ENCODE measurements at places on chromosomes 1 and 21. TPM values are rescaled to one million over a fixed set of nuclear protein-coding genes. Genes with fewer than 3 reads are reported as not detected.

Gene TAL1
- total RNA-seq, result 0.30 TPM

DNA sequence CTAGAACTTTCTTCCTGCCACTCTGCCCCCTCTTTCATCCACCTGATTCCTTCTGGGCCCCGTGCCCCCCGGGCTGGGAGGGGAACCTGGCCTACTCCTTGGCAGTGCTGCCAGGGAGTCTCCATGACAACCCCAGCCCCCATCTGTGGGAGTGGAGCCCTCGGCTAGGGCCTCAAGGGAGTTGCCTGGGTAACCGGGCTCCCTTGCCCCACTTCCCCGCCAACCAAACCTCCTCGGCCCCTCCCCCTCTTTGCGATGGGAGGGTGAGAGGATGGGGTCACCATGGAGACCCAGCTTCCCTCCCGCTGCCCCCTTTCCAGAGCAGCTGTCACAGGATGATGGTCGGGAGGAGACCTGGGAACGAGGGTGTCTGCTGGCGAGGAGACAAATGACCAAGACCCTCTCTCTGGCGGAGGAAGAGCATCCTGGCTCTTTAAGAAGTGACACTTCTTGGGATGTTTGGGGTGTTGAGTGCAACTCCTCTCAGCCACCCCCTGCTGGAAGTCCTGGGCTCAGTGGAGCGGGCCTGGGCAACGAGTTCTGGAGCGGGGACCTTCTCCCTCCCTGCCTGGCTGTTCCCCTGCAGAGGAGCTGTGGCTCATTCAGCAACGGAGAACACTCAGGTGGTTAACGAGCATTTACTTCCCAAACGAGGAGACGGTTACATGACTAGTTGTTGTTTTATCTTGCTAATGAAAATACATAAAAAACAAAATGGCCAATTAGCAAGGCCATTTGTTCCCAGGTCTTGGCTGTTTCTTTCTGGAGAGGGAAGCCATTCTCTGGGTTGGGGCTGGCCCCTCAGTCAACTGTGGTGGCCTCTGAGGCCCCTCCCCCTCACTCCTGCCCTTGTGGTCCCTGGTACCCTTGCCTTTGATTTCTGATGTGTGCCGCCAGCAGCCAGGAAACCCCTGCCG is 82.8 kb downstream of the UBIAD1 start:
- H3K4me3 ChIP-seq, result no peak overlapping the region
- no peak overlapping the region for H3K27ac ChIP-seq
- no peaks in the 10 kb centered on the region for H3K27me3 ChIP-seq
- no peaks in the 10 kb centered on the region for H3K36me3 ChIP-seq
- DNase-seq, result no peak

GRCh38 chr1:239493811-239494414 is 107.5 kb downstream of the CHRM3 start:
- no peak overlapping the region for H3K4me3 ChIP-seq
- no peak overlapping the region for H3K27ac ChIP-seq
- no peaks in the 10 kb centered on the region for H3K27me3 ChIP-seq
- no peaks in the 10 kb centered on the region for H3K4me1 ChIP-seq
- no peak for DNase-seq

- H3K4me1 ChIP-seq, result peaks cover 4% of the 10 kb centered on the region
- H3K4me3 ChIP-seq, result no peak overlapping the region
- no peak for DNase-seq
- H3K27ac ChIP-seq, result no peak overlapping the region
- H3K36me3 ChIP-seq, result no peaks in the 10 kb centered on the region
Observed at GRCh38 chr1:10612436-10613160, 137.8 kb downstream of the PEX14 start.

Gene KCNJ9
- total RNA-seq, result not detected

Measured in activated T-cell treated with anti-CD3 and anti-CD28 coated beads, Interleukin-2, amount 50 U/mL, for 72 hours (primary cell).